Stimulated activated CD4-positive, alpha-beta T cell treated with anti-CD3 and anti-CD28 coated beads, Interleukin-1b, Interleukin-23, amount 100 ng/mL, for 4 hours (primary cell): ENCODE measurements at places on chromosomes 11 and 22.

DNA sequence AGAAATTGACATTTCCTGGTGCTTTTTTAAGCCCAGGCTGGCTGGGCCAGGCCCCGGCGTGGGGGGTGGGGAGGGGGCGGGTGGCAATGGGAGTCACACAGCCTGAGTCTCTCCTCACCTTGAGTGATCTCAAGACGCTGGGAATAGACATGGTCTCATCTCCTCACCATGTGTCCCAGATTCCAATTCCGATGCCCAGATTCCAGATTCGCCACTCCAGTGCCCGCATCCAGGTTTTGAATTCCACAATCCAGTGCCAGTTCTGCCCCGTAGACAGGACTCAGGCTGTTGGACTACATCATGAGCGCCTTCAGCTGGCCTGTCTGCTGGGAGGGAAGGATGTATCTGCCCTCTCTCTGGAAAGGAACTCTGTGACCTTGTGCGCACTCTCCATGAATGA, 19.1 kb downstream of the KCNC1 start:
- DNase-seq = no peak

DNA sequence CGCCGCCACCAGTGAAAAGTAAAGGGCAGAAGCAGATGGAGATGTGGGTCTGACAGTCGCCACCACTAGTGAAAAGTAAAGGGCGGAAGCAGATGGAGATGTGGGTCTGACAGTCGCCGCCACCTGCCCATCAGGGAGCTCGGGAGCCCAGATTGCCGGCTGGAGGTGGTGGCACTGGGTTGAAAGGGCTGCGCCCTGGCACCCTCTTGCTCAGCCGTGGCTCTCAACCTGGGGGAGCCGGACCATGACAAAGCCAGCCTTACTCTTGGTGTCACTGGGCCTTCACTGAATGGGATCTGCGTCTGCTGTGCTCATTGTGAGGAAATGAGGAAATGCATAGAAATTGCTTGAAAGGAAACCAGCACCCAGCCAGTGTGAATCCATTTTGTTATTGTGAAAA, 36.3 kb downstream of the AP2A2 start:
- no peak for DNase-seq

DNA sequence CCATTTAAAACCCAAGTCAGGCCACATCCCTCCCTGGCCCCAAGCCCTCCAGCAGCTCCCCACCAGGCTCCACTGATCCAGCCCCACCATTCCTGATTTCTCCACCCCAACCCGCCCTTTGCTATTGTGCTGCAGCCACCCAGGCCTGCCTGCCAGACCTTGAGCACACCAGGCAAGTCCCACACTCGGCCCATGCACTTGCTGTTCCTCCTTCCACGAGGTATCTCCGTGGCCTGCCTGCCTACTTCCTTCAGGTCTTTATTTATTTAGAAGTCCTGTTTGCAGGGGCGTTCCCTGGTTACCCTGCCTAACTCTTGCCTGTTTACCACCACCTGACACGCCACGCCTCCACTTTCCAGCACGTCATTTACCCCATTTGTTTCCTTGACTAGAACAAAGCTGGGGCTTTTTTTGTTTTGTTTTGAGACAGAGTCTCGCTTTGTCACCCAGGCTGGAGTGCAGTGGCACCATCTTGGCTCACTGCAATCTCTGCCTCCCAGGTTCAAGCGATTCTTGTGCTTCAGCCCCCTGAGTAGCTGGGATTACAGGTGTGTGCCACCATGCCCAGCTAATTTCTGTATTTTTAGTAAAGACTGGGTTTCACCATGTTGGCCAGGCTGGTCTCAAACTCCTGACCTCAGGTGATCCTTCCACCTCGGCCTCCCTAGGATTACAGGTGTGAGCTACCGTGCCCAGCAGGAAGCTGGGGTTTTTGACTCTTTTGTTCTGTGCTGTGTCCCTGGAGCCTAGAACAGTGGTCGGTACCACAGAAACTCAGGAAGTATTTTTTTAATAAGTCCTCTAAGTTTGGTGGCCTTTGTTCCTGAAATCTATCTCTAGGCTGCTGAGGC, 6.7 kb downstream of the CENPM start:
- peak; percentile 76 for DNase-seq

GRCh38 chr11:103942646-103943045, 93.8 kb upstream of the DDI1 start:
- DNase-seq = no peak

DNA sequence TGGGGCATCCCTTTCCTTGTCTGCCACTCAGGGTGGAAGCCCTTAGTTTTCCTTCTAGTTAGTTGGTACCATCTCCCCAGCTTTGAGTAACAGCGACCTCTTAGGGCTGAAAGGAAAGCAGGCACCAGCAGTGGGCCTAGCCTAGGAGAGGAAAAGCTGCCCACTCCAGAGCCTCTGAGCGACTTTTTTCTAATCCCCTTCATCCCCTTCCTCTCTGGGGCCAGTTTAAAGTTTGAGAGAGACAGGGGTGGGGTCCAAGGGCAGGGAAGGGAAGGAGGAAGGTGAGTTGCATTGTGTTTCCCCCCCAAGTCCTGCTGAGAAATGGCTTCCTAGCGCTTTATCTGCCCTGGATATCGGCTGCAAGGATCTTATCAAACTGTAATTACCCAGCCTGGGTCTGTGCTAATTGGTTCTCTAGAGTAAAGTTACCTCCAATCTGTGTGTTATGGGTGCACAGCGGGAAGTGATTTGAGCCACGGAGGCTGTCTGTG, 573.9 kb upstream of the CADM1 start:
- DNase-seq = no peak

DNA sequence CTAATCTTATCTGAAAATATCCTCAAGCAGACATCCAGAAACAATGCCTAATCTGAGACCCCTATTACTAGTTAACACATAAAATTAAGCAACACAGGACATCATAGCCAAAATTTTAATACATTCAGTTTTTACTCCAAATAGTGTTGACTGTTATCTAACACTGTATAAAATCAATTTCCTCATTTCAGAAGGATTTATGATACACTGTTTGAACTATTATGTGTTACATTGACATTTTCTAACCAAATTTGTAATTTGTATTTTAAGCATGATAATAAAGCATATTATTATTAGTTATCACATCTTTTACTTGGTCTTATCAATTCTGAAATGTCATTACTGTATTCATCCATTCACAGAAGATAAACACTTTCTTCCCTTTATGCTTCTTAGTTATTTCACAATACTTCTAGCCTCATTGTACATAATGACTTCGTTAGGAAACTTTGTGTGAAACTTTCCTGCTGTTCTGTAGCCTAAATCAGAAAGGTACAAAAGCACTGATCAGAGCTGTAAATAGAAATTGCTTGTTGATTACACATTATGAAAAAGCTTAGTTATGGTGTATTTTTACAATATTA, 1248.9 kb downstream of the JRKL start:
- no peak for DNase-seq

- DNase-seq = no peak
Measured at GRCh38 chr11:29312812-29313211, 704.0 kb downstream of the KCNA4 start.

- no peak for DNase-seq
Measured at GRCh38 chr11:100119176-100119575, 567.9 kb upstream of the ARHGAP42 start.

- DNase-seq = peak; percentile 59
Measured at GRCh38 chr22:38214302-38215056, 12.7 kb downstream of the MAFF start.

GRCh38 chr11:82899957-82900276, 313 bp downstream of the PRCP start:
- DNase-seq = no peak
